ENCODE measurements at places on chromosomes 1 and 21.
A peak's percentile ranks its signal among the peaks of the same experiment; 100 is the strongest.

DNA sequence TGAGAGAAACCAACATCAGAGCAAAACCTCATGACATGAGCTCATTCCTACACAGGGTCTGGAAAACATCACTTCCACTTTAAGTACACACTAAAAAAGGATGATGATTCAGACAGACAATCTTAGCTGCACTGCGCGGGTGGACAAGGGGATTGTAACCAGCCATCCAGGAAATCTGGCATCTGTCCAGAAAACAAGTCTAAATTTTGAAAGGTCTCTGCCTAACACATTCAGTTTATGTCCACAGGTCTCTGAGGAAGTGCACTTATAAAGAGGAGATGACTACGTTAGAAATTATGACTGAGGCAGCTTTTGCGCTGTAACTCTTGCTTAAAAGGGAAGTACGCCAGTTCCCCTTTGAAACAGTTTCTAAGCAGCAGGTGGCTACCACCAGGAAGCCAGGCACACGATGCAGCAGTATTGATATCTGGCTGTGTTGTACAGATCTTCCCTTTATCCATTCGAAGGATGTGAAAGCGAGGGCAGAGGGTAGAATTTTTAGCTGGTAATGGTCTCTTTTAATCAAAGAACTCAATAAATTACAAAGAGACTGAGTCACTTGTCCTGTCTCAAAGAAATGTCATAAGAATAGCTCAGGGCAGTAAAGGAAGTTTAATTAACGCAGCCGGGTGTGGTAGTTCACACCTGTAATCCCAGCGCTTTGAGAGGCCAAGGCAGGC is 128.0 kb downstream of the SETD4 start:
- DNase-seq, result no peak

- no peak for DNase-seq
Observed at GRCh38 chr1:21693732-21694131, 24.6 kb upstream of the RAP1GAP start.

DNA sequence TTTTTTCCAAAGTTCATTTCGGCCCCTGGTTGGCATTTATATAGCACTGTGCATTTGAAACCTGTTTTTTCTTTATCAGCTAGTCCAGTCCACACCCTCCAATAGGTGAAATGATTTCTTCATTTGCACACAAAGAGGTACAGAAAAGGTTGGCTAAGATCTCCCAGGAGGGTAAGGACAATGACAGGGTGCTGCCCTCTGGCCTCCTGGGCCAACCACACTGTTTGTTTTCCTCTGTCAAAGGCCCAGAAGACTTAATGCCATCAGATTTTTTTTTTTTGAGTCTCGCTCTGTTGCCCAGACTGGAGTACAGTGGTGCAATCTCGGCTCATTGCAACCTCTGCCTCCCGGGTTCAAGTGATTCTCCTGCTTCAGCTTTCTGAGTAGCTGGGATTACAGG is 70.1 kb upstream of the EFHD2 start:
- DNase-seq, result no peak

- no peak for DNase-seq
Observed at GRCh38 chr21:44751799-44752636, 40.6 kb upstream of the TSPEAR start.

GRCh38 chr1:26221094-26221493 is 12.9 kb upstream of the CEP85 start:
- DNase-seq, result no peak

DNA sequence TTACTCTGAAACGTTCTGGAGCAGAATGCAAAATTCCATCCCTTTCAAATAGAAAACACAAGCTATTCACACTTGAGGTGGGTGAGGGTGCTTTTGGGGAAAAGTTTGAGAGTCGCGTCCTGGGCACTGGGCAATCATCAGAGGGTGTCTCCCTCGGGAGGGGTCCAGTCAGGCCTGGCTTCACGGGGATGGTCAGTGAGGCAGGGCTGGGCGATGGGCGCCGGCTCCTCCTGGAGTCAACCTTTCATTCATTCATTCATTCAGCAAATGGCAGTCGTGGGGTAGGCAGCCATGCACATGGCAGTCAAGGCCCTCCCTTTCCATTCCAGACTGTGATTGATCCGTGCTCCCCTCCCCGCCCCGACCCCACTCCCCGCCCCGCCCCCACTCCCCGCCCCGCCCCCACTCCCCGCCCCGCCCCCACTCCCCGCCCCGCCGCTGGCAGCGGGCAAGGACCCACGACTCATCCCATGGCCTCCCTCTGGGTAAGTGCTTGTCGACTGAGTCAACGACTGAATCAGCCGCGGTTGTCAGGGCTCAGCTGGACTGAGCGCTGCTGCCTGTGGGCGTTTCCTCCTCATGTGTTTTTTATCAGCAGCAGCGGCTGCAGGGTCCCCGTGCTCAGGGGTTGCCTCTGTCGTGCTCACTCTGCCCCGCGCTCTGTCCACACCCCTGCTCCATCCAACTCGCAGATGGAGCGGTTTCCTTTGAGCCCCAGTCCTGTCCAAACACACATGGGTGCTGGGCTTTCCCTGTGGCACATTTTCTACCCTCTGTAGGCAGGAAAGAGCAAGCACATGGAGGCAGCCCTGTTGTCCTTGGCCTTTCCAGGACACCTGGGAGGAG is 12.5 kb upstream of the SPSB1 start:
- peak; percentile 38 for DNase-seq

GRCh38 chr1:43992232-43992995 is 1.0 kb downstream of the CCDC24 start:
- DNase-seq, result no peak

DNA sequence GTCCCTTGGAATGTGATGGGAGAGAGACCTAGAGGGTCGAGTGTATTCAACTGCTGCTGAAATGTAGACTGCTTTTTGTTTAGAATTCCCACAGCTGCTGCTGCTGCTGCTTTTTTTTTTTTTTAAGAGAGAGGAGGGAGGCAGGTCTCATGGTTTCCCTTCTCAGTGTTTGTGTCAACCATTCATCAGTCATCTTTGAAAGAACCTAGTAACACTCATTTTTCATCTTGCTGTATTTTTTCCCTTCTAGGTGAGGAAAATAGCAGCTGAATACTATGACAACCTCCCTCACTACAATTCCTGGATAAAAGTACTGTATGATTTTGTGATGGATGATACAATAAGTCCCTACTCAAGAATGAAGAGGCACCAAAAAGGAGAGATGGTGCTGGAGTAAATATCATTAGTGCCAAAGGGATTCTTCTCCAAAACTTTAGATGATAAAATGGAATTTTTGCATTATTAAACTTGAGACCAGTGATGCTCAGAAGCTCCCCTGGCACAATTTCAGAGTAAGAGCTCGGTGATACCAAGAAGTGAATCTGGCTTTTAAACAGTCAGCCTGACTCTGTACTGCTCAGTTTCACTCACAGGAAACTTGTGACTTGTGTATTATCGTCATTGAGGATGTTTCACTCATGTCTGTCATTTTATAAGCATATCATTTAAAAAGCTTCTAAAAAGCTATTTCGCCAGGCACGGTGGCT is 9.2 kb downstream of the DEGS1 start:
- no peak for DNase-seq

DNA sequence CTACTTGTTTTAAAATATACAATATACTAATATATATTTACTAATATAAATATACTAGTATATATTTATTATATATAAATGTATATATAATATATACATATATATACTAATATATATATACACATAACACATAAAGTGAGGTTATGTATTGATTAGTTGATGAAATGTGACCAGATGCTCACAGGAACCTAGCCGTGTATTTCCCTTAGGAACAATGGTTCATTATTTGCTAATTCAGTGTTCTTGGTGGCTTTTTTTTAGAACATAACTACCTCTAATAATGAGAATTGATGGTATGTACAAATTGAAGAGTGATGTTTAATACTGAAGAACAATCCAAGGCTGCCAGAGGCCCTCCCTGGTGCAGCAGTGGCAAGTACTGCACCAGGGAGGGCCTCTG is 37.9 kb upstream of the ITPKB start:
- DNase-seq, result no peak

- no peak for DNase-seq
Observed at GRCh38 chr1:82446955-82447354, 646.2 kb downstream of the ADGRL2 start.

- no peak for DNase-seq
Observed at GRCh38 chr1:113073479-113073950, 517 bp downstream of the LRIG2 start.

DNA sequence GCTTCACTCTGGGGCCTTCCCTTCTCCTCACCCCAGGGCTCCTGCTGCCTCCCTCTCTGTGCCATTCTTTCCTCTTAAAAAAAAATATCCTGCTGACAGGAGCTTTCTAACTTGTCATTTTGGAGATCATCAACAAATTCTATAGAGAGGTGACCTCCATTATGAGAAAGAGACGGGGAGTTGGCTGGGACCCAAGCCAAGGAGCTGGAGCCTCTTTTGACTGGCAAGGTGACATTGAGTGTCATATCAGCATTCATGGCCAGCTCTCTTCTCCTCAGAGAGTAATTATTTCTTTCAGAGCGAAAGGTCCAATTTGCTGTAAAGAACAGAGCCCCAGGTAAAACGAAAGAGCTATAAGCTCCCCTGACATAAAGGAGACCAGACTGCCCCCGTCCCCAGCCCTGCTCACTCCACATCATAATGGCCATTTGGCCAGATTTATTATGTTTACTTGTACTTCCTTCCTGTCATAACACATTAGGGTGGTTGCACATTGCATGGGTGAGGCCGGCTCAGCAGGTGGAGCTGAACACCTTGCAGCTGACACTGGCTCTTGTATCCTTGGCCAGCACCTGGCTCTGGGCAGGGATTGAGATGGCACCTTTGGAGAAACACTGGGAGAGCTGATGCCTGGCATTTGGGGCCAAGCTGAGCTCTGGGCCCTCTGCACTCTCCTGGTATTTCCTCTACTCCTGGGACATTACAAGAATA is 404.0 kb upstream of the VAMP3 start:
- no peak for DNase-seq

DNA sequence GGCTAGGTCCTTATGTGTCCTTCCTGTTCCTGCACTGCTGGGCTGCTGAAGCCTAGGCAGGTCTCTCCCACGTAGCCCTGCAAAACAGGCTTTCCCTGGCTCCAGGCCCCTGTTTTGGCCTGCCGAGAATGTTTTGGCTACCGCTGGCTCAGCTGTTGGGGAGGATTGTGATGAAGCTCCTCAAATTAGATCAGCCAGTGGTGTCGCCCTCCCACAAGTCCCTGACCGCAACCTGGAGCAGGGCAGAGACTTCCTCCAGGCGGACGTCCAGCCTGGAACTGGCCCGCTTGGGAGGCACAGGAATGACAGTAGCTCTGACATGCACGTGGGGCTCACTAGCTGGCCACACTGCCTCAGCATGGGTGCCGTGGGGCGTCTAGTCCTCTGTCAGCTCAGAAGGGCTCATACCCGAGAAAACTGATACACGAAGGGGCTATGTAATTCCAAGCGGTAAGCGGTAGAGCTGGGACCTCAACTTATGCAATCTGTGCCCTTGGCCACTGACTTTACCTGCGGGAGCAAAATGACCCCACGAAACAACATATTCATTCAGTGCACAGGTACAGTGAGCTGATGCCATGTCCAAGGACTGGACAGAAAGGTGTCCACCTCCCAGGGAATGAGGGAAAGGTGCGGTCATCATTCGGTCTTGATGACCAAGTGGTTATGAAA is 26.6 kb downstream of the DHRS3 start:
- DNase-seq, result no peak

DNA sequence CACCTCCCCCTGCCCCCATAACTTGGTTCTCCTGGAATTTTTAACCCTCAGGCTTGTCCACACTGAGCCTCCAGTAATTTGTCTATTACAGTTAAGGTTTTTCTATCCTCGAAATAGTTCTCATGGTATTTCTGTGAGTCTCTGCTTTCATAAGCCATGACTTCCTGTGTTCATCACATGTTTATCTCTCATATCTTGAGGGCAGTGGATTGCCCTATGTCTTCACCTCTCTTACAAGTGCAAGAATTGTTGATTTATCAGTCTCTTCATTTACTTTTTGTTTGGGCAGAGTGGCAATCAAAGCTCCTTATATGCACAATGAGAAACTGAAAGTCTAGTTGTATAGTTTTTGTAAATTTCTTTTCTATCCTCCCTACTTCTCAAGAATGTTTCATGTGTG is 328.4 kb downstream of the PLA2G4A start:
- no peak for DNase-seq

DNA sequence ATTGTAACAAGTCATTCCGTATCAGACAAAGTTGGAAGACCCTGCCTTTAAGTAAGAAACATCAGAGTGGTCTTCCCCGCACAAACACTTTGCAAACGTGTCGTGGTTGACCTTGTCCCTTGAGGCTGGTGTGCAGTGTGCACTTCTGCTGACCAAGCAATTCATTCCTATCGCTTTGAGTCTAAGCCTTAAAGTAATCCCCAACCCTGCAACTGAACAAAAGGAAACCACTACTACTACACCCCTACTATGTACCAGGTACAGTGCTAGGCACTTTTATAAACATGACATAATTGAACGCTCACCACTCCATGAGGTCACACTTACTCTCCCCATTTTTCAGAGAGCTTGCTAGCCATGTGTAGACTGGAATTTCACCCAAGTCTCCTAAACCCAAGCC is 10.6 kb downstream of the ITPKB start:
- no peak for DNase-seq

DNA sequence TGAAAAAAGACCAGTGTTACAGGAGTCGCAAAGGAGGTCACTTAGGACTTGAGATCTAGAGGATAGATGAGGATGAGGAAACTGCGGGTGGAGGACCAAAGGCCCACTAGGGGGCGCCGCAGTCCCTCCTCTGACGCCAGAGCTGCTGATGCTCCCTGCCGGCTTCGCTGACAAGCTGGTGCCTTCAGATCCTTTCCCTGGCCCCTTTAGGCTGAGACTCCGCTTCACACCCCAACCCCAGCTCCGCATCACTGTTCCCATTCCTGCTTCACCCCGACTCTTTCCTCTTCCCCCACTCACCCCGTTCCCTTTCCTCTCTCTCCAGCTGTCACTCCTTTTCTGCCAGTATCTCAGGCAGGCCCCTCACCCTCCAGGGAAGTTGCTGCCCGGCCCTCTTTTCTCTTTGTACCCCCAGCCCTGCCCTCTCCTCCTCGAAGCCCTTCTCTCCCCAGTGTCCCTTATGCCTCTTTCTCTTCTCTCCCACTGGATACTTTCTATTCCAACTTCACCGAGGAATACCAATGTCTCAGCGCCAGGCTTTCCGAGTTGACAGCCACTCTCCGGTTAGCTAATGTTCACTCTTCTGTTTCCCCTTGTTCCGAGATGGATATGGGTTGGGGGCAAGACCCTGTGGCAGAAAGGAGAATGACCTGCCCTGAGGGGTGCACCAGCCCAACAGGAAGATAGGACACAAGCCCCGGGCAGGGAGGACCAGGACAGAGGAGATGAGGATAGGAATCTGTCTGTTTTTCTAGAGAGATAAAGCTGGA is 4.5 kb downstream of the KCNJ9 start:
- peak; percentile 59 for DNase-seq

GRCh38 chr1:176619261-176619660 is 156.3 kb downstream of the PAPPA2 start:
- no peak for DNase-seq

Measured in activated CD4-positive, CD25-positive, alpha-beta regulatory T cell (primary cell).